HFF-Myc (cell line): ENCODE measurements at places on chromosomes 13 and 19.

DNA sequence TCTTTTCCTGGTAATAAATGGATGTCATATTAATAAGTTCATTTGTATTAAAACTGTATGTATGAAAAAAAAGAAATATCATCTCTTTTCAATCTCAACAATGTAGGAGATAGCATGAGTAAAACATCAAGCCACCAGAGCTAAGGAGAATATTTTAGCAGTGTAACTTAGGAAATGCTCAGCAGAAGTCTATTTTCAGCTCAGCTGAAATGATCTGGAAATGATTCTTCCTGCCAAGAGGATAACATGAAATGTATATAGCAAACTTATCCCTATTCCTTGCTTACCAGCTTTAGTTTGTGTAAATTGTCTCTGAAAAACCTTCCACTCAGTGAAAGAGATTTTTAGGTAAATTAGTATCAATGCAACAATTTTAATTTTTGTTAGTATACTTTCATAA, 1194.4 kb downstream of the SLITRK1 start:
- DNase-seq, result no peak

GRCh38 chr19:54923276-54923675, 17.3 kb downstream of the NCR1 start:
- no peak for DNase-seq

GRCh38 chr19:3667766-3668165, 32.5 kb downstream of the PIP5K1C start:
- DNase-seq, result no peak

DNA sequence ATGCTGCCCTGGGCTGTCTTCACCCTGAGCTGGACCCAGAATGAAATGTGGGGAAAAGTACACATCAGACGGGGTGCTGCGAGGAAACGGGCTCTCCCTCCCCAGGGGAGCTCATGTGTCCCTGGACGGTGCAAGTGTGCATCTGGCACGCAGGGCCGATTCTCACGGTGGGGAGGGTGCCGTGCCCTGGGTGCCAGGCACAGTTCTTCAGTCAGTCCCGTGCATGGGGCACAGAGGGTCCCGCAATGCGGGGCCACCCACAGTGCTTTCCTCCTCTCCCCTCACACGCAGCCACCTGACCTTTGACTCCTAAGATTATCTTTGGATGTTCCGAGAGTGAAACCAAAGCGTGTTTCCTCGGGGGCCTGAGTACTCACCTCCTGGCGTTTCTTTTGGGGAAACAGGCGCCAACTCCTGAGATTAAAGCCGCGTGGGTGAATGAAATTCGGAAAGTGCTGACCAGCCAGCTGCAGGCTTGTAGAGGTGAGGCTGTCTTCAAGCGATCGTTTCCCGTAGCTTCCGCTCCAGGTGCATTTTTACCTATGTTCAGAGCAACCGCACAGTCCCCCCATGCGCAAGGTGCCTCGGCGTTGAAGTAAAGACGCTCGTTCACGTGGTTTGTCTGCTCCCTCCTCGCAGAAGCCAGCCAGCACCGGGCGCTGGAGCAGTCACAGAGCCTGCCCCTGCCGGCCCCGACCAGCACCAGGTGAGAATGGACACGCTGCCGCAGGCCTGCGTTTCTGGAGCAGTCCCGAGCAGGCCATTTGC, 17.5 kb upstream of the F7 start:
- no peak for DNase-seq

GRCh38 chr13:112971288-112971643, 2.3 kb downstream of the MCF2L start:
- no peak for DNase-seq

GRCh38 chr19:1066748-1067340, at the start of gene ARHGAP45:
TSS of gene ARHGAP45 (plus strand) at chr19:1067167. CDS start at chr19:1067406, 239 bp downstream.
- no peak for DNase-seq

DNA sequence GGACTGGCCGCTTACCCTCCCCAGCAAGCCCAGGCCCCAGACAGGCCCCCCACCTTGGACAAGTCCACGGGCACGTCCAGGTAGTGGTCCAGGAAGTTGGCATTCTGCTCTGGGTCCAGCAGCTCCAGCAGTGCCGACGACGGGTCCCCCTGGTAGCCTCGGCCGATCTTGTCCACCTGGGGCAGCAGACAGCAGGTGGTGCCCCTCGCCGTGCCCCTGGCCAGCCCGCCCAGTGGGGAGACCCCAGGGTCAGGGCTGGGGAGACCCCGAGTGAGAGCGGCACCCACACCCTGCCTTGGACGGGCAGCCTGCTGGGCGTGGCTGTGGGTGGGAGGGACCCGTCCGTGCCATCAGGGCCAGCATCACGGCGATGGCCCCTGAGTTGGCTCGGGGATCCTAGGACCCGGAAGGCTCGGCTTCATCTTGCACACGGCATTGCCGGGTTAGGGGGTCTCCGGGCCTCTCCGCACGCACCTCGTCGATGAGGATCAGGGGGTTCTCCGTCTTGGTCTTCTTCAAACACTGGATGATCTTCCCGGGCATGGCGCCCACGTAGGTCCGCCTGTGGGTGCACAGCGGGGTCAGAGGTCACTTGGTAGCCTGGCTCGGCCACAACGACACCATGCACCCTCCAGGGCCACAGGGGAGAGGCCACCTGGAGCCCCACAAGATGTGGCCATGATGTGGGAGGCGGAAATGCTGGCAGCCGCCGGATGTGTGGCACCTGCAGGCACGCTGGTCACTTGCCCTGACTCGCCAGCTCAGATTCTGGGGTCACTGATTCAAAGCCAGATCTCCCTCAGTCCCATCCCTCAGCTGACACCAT, 6.3 kb downstream of the RPL36 start:
- DNase-seq, result no peak

DNA sequence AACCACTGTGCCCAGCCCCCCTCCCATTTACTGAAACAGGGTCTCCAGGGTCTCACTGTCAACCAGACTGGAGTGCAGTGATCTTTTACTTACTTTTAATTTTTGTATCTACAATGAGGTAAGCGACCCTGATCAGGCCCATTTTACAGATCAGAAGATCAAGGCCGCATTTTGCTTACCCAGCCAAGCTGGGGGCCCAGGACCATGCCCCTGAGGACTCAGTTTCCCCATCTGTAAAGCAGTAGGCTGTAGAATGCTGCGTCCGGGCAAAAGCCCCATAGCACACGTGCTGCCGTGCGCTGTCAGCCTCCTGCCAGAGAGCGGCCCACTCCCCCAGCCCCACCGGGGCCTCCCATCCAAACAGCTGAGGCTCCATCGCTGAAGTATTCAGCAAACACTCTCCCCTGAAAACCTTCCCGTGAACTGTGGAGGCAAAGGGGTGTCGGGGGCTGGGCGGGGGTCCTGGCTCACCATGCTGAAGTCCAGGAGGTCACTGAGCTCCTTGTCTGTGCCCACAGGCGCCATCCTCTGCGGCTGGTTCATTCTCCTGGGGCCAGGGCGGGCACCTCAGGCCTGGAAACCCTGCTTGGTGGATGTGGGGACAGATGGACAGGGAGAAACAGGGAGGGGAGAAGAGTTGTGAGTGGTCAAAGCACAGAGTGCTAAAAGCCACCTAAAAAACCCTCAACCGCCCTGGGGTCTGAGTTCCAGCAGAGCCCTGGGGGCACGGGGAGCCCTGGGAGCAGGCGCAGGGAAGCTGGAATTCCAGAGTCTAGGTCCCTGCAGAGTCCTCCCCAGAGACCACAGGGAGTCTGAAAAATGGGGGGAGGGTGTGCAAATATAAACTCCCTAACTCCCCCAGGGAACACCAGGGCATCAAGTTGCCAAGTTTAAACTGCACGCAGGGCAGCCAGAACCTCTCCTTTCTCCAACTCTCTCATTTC, 2.4 kb downstream of the TCF3 start:
- DNase-seq, result no peak

- no peak for DNase-seq
Observed at GRCh38 chr13:49494645-49495044, 1.1 kb upstream of the PHF11 start.

GRCh38 chr13:60275208-60275607, 111.5 kb upstream of the DIAPH3 start:
- no peak for DNase-seq

- no peak for DNase-seq
Observed at GRCh38 chr13:44972956-44973581, 16.2 kb downstream of the NUFIP1 start.

- no peak for DNase-seq
Observed at GRCh38 chr13:36341718-36342117, 4.5 kb downstream of the SPART start.

DNA sequence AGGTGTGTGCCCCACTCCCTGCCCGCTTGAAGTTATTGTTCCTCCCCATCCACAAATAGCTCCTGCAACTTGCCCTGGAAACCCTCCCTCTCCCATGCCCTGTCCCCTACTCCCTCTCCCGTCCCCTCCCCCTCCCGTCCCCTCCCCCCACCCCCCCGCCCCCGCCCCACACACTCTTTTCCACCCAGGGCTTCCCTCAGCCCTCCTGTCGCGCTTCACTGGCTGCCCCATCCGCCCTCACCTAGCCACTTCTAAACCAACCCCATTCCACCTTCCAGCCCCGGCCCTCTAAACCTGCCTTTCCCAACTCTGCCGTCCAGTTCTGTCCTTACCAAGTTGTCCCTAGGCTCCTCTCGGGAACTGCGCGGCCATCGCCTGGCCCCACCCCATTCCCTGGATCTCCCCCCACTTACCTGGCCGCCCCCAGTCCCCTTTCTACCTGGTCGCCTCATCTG, 993 bp downstream of the RGL3 start:
- no peak for DNase-seq

- DNase-seq, result no peak
Observed at GRCh38 chr19:14979476-14980255, at the start of gene SLC1A6. TSS of gene SLC1A6 (minus strand) at chr19:14979864. CDS start at chr19:14972910, 6,954 bp downstream.

DNA sequence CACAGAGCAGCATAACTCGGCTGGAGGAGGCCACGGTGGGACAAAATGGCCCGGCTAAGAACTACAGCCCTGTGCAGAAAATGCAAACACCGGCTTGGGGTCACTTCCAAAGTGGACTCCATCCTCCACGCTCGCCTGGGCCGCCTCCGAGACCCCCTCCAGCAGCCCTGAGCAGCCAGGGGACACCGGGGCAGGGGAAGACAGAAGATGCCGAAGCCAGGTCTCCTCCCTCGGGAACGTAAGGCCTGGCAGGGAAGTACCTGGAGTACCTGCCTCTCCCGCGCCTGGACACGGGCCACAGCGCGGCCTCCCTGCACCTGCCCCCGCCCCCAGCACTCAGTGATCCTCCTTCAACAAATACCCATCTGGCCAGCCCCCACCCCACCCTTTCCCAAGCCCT, 5.0 kb downstream of the LMNB2 start:
- no peak for DNase-seq

- DNase-seq, result peak; percentile 25
Observed at GRCh38 chr13:93915269-93915809, 564.1 kb downstream of the DCT start.

DNA sequence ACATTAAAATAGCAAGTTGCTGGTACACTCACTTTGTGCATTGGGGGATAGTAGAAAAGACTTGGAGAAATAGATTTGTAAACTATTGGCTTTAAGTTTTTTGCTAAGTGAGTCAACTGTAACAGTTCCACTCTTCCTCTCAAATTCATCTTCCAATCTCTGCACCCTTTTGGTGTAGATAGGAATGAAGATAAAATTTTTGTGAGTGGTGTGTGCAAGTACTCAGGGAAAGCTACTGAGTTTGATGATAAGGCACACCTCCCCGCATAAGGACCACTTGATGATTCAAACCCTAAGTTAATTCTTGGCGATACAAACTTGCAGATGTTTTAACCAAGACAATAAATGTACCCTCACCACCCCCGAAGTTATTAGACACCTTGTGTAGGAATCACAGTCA, 168.3 kb upstream of the SLITRK1 start:
- no peak for DNase-seq

DNA sequence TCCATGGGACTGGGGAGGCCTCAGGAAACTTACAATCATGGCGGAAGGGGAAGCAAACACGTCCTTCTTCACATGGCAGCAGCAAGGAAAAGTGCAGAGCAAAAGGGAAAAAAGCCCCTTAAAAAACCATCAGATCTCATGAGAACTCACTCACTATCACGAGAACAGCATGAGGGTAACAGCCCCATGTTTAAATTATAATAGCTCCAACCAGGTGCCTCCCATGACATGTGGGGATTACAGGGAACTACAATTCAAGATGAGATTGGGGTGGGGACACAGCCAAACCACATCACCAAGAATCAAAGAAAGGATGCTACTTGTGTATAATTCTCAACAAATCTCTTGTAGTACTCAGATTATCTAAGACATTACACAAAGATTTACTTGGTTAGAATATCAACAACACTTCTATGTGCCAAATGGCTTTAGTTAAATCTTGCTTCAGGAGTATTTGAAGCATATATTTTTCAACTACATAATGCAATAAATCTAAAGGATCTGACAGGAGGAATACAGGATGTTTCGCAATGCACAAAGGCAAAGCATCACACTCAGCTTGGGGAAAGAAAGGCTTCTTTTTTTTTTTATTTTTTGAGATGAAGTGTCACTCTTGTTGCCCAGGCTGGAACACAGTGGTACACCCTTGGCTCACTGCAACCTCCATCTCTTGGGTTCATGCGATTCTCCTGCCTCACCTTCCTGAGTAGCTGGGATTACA, 180.0 kb downstream of the LHFPL6 start:
- DNase-seq, result no peak

GRCh38 chr19:1501200-1501595, 10.2 kb downstream of the REEP6 start:
- DNase-seq, result no peak

- no peak for DNase-seq
Observed at GRCh38 chr19:33767898-33768413, 28.7 kb upstream of the KCTD15 start.

GRCh38 chr13:93674337-93674755, 447.7 kb downstream of the GPC6 start:
- DNase-seq, result no peak

DNA sequence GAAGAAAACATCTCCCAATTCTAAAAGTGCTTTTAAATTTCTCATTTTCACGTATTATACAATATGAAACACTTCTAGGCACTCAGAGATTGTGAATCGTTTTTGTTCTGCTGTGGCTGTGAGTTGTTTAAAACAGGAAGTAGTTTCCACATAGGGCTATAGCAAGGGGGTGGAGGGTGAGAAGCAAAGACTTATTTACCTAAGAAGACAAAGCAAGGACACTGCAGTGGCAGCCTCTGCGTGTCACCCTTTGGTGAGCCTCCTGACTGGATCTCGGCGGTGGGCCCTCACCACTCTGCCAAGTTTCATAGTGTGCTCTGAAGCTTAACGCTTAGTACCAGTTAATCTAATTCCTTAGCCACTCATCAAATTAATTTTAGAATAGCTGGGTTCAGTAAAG, 56.8 kb downstream of the TNFSF13B start:
- no peak for DNase-seq

- no peak for DNase-seq
Observed at GRCh38 chr19:48644839-48645619, 958 bp downstream of the CA11 start.

- DNase-seq, result no peak
Observed at GRCh38 chr13:112510987-112511685, 76.8 kb downstream of the TUBGCP3 start.
